ENCODE measurements at places on chromosomes 11 and 22.

GRCh38 chr11:42054351-42054900 lies 595.0 kb upstream of the LRRC4C start:
- no peak for DNase-seq

DNA sequence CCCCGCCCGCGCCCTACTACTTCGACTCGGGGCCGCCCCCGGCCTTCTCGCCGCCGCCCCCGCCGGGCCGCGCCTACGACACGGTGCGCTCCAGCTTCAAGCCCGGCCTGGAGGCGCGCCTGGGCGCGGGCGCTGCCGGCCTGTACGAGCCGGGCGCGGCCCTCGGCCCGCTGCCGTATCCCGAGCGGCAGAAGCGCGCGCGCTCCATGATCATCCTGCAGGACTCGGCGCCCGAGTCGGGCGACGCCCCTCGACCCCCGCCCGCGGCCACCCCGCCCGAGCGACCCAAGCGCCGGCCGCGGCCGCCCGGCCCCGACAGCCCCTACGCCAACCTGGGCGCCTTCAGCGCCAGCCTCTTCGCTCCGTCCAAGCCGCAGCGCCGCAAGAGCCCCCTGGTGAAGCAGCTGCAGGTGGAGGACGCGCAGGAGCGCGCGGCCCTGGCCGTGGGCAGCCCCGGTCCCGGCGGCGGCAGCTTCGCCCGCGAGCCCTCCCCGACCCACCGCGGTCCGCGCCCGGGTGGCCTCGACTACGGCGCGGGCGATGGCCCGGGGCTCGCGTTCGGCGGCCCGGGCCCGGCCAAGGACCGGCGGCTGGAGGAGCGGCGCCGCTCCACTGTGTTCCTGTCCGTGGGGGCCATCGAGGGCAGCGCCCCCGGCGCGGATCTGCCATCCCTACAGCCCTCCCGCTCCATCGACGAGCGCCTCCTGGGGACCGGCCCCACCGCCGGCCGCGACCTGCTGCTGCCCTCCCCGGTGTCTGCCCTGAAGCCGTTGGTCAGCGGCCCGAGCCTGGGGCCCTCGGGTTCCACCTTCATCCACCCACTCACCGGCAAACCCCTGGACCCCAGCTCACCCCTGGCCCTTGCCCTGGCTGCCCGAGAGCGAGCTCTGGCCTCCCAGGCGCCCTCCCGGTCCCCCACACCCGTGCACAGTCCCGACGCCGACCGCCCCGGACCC lies 17.4 kb upstream of the ACR start:
- DNase-seq, result no peak

DNA sequence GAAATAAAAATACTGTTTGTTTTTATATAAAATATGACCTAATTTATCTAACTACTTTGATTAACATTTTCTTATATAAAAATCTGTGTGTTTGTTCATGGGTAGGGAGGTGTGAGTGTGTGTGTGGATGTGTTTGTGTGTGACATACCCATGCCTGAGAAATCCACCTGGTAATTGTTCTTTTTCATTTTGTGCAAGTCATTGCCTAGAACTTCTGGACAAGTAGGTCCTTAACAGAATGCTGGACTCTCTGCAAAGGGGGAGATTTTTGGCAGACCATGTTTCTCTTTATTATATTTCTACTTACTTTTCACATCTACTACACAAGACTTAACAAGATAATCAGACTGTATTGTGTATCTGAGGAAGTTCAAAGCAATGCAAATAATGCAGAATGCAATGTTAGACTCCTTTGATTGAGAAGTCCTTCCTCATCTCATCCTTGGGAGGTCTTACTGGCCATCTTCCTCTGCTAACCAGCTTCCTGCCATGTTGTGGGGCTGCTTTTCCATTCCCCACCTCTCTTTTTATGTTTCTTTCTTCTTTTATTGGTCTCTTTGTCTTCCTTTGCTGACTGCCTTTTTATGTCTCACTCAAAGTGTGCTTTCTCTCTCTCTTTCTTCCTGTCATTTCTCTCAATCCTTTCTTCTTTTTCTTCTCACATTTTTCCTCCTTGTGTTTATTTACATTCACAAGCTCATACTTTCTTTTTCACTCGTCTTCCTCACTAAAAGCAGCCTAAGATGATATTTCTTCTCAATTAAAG lies 1017.0 kb upstream of the CNTN5 start:
- no peak for DNase-seq

- DNase-seq, result no peak
These were observed 21.9 kb upstream of the NXPE4 start for GRCh38 chr11:114617157-114618124.

DNA sequence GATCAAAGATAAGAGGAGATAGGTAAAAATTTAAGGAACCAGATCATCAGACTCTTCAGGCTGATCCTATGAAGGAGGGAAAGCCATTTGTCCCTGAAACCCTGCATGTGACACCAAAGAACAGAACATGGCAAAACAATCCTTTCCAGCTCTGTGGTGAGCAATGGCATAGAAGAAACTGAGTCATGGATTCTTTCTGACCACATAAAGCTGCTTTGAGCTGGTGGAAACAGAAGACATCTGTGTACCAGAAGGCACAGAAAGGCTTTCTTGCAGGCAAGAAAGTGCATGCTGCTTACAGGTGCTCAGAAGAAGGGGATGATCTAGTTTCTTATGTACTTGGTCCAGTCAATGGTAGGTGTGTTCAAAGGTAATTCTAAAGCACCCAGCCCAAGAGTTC lies 45.0 kb upstream of the APOA1 start:
- DNase-seq, result no peak

GRCh38 chr11:9664276-9665171 lies 647 bp downstream of the SWAP70 start:
- DNase-seq, result peak; percentile 87

DNA sequence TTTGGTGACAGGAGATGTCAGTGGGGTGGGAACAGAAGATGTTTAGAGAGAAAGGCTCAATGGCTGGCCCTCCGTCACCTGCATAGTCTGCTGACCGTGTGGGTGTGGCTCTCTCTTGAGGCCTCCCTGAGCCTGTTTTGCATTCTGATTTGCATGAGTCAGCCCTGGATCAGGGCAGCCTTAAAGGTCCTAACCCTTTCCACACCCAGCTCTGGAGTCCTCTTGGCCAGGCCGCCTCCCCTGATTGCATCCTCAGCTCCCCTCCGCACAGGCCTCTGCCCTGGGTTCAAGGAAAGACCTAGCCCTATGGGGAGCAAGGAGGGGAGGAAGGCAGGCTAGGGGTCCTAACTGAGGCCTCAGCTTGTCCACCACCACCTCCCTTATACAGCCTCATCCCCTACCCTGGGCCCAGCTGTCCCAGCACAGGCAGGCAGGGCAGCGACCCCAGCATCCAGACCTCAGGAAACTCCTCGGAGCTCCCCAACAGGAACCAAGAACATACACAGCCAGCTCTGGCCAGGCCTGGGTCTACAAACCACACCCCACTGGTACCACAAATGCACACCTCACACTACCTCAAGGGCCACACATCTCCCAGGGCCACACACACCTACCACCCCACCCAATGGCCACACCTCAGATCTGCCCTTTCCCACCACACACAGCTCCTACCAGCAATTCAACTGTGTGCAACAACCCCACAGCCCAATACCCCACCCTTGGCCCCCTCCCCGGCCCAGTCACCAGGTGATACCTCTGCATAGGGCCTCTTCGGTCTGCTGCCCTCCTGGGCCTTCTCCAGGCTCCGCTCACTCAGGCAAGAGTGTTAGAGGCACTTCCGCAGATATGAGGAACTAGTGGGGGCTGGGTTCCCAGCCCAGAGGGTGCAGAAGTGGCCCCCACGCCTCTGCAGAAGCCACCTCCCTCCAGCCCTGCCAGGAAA lies 13.7 kb downstream of the ARAP1 start:
- DNase-seq, result no peak

DNA sequence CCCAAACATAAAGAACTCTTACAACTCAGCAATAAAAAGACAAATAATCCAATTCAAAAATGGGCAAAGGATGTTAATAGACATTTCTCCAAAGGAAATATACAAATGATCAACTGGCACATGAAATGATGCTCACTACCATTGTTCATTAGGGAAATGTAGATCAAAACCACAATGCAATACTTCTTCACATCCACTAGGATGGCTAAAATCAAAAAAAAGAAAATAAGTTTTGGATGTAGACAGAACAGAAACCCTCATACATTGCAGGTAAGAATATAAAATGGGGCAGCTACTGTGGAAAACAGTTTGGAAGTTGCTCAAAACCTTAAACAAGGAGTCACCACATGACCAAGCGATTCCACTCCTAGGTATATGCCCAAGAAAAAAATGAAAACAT lies 16.3 kb downstream of the SIK3 start:
- DNase-seq, result no peak

DNA sequence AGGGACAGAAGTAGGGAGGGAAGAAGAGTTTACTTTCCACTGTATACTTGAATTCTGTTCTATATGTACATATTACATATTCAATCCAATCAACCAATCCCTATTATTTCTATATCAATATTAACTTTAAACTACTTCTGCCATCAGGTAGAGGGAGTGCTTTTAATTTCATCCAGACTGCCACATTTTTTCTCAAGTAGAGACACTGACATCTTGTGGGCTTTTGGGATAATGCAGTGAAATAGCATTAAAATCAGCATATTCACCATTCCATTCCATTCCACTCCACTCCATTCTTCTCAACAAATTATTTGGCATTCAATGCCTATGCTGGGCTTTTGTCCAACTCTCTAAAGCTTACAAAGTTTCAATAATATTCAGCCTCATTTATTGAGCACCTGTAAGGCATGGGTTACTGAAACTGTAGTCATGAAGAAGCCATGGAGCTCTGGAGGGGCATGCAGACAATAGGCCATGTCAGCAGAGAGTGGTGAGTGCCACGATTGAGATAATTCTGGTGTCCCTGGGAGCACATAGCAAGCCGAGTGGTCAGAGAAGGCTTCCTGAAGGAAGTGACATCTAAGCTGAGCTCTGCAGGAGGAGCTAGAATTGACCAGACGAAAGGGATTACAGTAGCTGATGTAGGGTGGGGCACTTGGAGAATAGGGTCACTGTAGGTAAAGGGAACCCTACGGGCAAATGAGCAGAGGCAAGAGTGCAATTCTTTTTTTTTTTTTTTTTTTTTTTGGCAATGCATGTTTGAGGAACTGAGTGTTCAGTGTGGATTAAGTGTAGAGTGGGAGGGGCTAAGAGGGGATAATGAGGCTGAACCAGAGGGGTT lies 12.8 kb upstream of the CLPB start:
- no peak for DNase-seq

- DNase-seq, result no peak
These were observed 21.7 kb downstream of the SLC43A1 start for GRCh38 chr11:57493507-57494503.

DNA sequence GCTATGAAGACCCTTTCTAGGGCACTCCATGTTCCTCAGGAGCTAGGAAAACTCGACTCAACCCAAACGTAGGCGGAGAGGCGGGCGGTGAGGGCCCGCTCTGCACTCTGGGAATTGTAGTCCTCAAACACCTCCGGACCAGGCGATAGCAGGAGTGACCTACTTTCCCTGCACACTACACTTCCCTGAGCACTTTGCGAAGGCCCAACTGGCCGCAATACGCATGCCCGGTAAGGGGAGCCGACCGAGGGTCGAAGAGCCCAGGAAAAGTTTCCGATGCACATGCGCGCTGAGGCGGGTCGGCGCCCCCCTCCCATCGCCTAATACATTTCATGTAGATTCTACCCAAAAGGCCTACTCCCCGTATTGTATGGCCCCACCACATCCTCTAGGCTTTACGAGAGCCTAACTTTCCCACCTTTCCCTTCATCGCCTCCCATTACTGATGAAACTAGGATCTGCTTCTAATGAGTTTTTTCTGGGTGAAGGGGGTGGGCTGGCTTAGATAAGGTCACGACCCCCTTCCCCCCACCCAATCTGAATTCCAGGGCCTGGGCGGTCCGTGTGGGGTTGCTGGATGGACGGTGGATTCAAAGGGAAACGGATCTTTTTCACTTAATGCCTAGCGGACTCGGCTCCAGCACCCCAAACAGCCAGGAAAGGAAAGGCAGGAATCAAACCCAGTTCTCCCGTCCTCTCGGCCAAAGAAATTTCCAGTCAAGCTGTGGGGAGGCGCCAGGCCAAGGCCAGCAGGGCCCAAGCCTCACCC lies 2.1 kb downstream of the TOB2 start:
- DNase-seq, result peak; percentile 96

- no peak for DNase-seq
These were observed 54.3 kb downstream of the CTNND1 start for GRCh38 chr11:57815877-57816276.

DNA sequence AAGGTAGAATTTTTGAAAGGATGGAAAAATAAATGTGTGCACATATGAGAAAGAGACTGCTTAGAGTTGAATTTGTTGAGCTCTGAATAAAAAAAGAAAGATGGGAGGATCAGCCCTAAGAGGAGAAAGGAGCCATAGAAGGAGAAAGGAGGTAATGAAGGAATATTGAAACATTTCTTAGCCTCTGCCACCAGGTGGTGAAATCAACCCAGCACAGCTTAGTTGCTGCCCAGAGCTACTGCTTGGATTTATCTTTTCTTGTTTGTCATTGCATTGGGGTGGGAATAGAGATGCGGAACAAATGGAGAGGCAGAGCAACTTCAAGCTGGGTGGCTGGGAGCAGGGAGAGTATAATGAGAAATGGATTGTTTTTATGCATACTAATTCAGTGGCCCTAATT lies 80.4 kb downstream of the SERGEF start:
- DNase-seq, result no peak

GRCh38 chr22:49307870-49308269 lies 519.8 kb downstream of the BRD1 start:
- DNase-seq, result peak; percentile 21

Measured in suprapubic skin (tissue), 4 donors.